ENCODE measurements at places on chromosomes 6 and 20.

- DNase-seq: no peak
These were observed 27.2 kb downstream of the VEGFA start for GRCh38 chr6:43796903-43797890.

DNA sequence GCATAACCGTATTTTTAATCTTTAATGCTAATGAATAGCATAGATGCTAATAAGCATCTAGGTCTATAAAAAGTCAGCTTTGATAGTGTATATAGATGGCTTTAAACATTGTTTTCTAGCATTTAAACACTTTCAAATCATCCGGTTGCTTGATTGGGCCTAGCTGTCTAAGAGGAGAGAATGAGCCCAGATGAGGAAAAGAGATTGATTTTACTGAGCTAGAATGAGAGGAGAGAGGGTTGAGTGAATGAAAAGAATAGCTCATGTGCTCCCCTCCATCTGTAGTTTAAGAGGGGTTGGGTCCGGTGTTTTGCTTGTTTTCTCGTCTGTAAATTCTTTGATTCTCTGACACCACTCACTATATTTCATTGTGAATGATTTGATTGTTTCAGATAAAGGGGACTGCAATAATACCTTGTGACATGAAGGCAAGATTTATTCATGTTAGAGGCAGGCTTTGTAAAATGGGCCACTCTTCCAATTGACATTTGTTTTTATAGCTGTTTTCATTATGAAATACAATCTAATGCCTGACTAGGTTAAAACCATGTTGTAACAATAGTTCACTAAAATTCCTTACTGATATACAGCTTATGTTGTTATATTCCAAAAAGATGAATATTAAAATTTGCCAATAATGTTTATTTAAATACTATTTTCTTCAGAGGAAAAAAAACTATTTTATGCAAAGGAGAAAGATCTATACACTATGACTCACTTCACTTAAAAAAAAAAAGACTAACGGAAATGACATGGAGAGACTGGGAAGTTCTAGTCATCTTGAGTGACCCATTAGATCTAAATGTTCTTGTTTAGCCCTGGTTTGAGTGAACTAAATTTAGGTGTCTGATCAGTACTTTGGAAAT lies 3.2 kb downstream of the PTPN1 start:
- DNase-seq: peak; percentile 47

GRCh38 chr6:161242113-161242512 lies 31.7 kb downstream of the AGPAT4 start:
- no peak for DNase-seq

- DNase-seq: no peak
These were observed 105.6 kb downstream of the PSMB1 start for GRCh38 chr6:170447561-170447930.
